ENCODE measurements at places on chromosomes 5 and 9. TPM values are rescaled to one million over a fixed set of nuclear protein-coding genes. Genes with fewer than 3 reads are reported as not detected.

DNA sequence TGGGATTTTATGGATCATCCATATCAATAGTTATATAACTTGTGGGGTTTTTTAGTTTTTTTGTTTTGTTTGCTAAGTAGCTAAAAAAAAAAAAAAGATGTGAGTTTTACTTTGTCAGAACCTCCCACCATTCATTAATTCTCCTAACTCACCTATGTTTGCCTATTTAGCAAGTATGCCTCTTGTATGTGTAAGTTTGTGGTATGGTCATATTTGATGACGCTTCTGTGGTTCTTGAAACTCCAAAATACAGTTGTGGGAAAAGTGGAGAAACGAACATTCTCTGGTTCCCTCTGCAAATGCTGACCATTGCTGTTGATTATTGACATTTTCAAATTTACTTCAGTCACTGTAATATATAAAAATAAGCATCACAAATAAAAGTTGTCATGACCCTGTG lies 75.7 kb downstream of the PBX3 start:
- DNase-seq: no peak

- DNase-seq: no peak
These were observed 21.3 kb upstream of the GLRX start for GRCh38 chr5:95843733-95844223.

DNA sequence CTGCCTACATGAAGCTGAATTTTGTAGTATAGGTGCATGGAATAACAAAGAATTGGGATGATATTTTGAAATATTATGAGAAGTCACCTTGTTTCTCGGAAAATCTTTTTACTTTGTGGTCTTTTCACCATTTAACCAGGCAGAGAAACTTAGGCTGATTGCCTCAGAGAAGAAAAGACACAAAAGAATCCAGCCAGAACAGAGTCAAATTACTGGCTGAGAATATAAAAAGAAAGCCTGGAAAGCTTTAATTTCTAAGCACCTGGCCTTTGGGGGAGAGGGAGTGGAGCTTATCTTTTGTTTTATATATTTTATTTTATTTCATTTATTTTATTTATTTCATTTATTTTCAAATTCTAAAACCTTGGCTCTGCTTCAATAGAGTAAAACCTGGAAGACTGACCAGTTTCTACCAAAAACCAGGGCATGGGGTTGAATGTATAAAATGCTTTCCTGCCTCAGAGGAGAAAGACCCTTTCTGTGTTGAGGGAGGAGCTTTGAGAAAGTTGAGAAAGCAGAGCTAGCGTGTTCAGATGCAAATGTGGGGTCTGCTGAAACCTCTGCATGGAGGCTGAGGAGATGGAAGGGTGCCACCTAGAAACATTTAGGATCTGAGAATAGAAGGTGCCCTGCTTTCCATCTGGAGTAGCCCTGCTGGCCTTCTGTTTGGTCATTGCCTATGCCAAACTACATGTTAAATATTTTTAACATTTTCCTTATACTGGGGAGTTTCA lies 81.6 kb downstream of the NREP start:
- DNase-seq: peak; percentile 16

DNA sequence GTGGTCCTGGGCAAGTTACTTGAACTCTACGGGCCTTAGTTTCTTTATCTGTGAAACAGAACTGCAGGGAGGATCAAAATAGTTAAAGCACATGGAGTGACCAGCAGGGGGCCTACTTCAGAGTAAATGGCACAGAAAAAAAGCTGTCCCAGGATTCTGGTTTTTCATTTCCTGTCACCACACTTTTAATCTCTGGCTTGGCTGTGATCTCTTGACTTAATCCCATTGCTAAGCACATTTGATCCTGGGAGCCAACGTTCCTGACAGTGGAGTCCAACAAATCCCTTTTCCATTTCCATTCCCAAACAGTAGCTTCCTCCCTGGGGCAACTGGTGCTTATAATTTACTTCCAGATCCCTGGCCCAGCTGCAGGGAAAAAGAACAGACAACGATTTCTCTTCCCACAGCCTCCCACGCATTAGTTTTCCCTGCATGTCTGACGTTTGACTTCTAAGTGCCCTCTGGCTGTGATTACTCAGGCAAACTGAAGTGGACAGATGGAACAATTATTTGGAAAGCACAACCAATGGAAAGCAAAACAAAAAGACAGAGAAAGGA lies 136.5 kb upstream of the STK32A start:
- DNase-seq: peak; percentile 81

- peak; percentile 36 for DNase-seq
These were observed 29.5 kb downstream of the TGFBI start for GRCh38 chr5:136058039-136058971.

GRCh38 chr9:136052991-136053756 lies 41.9 kb downstream of the NACC2 start:
- peak; percentile 61 for DNase-seq

DNA sequence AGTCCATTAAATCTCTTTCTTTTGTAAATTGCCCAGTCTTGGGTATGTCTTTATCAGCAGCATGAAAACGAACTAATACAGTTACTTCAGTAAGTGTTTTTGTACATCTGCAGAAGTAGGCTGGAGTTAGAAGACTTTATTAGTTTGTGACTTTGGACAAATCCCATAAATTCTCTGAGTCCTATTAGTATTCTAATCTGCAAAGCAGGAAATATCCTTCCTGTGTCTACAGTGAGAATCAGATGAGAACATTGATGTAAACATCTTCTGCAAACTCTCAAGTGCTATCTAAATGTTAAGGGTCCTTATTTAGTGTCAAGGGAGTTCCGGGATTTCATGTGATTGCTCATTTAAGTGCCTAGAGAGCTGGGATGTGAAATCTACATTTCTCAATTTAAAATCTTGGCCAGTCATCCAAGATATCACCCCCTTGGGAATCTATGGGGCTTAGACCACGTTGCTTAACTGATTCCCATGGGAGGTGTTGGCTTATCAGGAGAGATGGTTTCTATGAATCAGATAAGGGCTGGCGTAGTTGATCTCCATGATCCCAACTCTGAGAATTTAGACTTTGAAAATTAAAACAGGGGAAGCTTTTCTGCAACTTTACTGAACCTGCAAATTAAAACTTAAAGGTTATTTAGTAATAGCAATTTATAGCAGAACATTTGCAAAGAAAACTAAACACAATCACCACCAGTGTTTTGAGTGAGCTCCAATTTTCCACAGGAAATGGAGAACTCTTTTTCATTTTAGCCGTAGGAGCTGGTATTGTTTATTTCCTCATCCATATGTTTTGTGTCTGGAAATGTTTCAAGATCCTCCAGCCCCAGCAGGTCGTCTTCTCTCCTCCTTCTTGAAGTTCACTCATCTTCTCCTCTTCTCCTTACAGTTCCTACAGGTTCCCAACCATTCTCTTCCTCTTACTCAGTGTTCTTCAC lies 241.6 kb upstream of the CD180 start:
- DNase-seq: no peak

DNA sequence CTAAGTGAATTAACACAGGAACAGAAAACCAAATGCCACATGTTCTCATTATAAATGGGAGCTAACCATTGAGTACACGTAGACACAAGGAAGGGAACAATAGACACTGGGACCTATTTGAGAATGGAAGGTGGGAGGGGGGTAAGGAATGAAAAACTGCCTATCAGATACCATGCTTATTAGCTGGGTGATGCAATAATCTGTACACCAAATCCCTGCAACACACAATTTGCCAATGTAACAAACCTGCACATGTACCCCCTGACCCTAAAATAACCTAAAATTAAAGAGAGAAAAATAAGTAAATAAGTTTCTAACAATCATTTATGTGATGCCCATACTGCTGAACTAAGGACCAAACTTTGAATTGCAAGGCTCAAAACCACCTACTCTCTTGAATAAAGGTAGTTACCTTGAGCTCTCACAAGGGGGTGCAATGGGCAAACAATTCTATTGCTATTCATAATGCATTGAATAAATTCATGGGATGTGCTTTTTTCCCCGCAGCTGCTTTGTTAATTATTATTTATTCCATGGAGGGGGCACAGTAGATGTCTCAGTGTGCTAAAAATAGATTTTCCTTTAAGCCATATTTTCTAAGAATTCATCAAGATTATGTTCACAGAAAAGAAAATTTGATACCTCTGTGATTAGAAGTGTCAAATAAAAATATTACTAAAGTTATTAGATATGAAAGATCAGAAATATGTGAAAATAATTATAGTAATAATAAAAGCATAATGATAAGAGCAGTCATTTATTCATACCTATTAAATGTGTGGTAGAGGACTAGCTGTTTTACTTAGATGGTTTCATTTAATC lies 76.2 kb upstream of the PTPN3 start:
- peak; percentile 78 for DNase-seq

DNA sequence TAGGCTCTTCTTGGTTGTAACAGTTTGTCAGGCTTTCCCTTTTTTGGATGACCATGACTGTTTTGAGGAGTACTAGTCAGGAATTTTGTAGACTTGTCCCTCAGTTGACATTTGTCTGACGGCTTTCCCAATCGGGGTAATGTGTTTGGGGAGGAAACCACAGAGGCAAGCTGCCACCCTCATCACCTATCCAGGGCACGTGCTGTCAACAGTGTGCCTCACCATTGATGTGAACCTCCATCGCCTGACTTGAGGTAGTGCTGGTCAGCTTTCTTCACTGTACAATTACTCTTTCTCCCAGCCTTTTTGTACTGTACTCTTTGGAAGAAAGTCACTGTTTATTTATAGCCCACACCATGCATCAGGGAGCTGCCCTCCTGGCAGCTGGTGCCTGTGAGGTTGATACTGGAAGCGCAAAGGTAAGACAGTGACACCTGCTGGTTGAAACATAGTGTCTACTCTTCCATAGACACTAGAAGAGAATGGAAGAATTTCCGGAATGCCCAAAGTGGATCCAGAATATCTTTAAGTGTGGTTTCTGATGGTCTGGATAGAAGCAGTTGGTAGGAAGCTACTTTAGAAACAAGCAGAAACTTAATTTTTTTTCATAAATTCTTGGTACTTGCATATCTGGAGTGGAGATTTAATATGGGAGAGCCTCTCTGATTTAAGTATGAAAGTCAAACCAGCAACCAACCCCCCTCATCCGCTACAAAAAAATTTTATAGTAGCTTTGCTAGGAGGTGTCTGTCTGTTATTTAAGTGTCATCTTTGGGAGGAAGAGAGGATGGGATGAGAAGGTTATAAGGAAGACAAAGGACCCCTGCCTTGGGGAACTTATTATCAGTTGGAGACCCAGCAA lies 69.3 kb downstream of the SNX30 start:
- DNase-seq: peak; percentile 76

DNA sequence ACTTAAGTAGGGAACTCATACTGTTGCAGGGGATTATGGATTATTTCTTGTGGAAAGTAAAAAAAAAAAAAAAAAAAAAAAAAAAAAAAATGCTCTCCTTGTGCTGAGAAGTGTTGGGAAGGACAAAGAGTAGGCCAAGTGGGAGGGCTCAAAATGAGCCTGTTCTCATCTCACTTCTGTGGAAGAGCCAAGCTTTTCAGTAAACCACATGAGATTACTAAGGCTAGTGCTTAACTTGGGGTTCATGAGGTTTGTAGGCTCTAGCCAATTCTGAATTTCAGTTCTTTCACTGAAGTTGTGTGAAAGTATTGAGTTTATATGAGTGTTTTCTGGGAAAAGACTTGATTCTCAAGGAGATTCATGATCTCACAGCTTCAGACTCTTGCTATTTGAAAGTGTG lies 23.0 kb upstream of the CEP78 start:
- no peak for DNase-seq

Gene TAF7
- 157 TPM for total RNA-seq

Gene GRIN1
- not detected for total RNA-seq

Gene SLC46A2
- not detected for total RNA-seq

- no peak for DNase-seq
These were observed 41.6 kb downstream of the SLC44A1 start for GRCh38 chr9:105286098-105286497.

GRCh38 chr9:75175395-75175794 lies 87.1 kb downstream of the OSTF1 start:
- DNase-seq: no peak

DNA sequence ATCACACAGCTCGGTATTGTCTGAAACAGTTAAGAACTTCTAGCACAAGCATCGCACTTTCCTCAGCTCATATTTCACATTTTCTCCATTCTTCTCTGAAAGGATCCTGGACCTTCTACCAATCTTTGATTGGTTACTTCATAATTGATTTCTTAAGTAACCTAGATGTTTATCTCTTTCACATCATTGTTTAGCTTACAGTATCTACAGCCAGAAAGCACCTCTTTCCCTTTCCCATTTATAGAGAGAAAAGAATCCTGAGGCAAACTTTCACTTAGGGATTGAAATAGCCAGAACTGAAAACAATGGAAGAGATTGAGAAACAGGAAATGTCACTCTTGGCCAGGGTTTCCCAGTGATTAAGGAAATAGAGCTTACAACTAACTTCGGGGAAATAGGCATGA lies 2.5 kb downstream of the IL33 start:
- no peak for DNase-seq

Gene FYB1
- total RNA-seq: not detected

DNA sequence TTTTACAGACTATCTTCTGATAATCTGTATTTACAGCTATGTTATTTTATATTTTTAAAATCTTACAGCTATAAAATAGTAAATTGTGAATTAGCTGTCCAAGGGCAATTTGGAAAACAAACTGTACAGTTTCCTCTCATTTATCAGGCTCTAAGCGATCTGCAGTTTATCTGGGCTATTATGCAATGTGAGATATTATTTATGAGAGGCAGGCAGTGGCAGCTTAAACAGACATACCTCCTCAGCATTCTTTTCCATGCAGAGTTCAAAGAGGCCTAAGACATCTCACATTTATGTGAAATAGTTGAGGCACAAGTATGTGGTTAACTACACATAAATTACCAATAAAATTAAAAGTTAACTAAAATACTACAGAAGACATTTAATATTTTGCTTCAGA lies 10.2 kb downstream of the NIPSNAP3B start:
- DNase-seq: no peak

DNA sequence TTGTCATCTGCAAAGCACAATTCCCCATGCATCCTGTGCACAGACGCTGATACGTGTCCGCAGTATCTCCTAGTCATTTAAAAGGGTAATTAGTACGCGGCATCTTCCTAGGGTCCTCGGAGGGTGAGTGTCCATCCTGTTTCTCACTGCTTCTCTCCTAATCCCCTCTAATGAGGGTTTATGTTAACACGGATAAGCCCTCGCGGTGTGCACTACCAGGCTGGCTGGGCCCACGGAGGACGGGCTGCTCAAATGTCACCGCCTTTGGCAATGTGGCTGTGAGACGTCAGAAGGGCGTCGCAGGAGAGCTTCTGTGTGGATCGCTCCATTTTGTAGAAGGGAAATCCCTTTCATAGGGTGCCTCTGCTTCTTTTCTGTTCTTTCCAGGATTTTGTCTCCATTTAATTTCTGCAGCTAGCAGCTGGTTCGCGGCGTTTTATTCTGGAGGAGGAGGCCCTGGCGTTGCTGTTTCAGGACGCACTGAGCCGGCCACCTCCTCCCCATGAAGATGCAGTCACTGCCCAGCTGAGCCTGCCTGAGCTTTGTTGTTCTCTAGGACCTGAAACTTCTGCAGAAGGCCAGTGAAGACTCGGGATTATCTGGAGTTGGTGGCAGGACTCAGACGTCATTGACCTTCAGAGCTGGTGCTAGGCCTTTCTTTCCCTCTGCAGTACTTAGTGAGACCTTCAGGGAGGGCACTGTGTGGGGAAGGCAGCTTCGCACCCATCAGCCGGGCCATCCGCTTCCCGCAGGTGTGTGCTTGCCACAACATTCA lies 326.1 kb upstream of the IRX1 start:
- DNase-seq: peak; percentile 51
